ENCODE measurements at places on chromosomes 2 and 18.

DNA sequence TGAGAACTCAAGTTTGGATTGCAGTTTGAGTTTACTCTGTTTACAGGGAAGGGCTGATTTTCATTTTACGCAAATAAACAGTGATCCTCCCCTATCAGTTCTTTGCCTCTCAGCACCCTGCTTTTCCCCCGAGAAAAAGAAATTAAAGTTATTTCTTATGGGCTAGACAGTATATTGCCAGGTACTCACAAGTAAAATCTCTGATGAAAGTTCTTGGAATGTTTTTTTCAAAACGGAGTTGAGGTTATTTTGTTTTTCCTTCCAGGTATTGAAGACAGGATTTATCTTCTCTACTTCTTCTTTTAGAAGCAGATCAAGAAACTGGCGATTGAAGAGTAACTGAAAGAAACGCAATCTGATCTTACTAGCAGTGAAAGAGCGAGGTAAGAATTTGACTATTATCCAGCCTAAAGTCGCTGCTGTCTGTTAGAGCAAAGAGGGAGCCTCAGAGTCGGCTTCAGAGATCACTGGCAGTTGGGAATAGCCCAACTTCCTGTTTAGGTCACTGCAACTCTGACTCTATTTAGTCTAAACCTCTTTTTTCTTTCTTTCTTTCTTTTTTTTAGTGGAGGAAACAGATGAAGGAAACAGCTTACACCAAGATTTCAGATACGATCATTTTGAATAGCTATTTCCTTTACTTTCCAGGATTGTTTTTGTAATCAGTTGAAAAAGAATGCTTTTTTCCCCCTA, at the start of gene TFPI:
TFPI (minus strand) TSS at position 425 of the 693 bp plus-strand sequence. CDS start 50,667 bp downstream, outside the sequence.
- peak; percentile 57 for DNase-seq

GRCh38 chr2:65762068-65762467, 329.7 kb upstream of the SPRED2 start:
- no peak for DNase-seq

- DNase-seq = no peak
These were observed 109.2 kb upstream of the AGAP1 start for GRCh38 chr2:235384624-235385023.

DNA sequence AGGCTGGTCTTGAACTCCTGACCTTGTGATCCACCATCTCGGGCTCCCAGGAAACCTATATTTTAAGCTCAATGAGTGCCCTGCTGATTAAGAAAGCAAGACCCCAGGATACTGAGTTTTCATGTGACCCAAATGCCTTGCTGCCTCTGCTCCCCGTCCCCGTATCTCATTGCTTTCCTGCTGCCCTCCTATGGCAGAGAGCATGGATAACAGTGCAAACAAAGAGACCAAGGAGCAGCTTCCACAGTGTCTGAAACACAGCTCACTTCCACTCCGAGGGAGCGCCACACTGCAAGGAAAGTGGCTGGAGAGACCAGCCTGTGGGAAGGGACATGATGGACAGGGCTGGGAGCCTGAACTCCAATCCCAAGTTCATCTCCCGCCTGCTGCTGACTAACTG, 246.8 kb downstream of the TMEM182 start:
- DNase-seq = no peak

Measured in tibial nerve (tissue), 4 donors.